ENCODE measurements at places on chromosomes 12 and 14.

DNA sequence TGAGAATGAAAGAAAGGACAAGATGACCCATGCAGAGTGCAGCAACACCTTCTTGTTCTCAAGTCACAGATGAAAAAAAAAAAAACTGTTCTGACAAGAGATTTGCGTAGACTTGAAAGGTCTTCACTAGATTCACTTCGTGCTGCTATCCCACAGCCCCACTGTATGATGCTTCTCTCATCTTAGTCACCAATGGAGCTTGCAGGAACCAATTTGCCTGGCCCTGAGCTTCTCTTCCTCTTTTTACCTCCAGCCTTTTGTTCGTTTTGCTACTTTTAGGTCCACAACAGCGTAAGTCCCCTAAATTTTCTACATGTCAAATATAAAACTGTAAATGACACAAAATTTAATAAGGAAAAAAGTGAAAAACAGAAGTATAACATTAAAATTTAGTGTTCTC lies 107.9 kb upstream of the NAP1L1 start:
- DNase-seq, result no peak

GRCh38 chr14:101721951-101722661 lies 39.4 kb upstream of the PPP2R5C start:
- no peak for DNase-seq

- DNase-seq, result no peak
These were observed 45.1 kb downstream of the FAM222A start for GRCh38 chr12:109758426-109759420.

- no peak for DNase-seq
These were observed 24.5 kb downstream of the GPRC5D start for GRCh38 chr12:12927211-12928079.

DNA sequence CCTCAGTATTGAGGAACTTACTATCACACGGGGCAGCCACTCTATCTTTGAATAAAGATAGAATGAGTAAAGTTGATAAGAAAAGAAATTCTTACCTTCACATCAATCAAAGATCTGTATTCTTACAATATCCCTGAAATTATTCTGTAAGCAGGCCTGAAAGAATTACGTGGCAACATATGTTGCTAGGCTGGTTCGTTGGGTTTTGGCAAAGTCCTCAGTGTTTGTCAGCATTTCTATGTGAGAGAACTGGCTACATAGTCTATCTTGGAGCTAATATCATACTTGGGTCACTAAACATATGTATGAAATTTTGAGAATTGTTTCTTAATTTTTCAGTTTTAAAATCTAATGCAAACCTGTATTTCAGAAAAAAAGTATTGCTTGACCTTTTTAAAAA lies 412.2 kb upstream of the GARIN6 start:
- DNase-seq, result no peak

DNA sequence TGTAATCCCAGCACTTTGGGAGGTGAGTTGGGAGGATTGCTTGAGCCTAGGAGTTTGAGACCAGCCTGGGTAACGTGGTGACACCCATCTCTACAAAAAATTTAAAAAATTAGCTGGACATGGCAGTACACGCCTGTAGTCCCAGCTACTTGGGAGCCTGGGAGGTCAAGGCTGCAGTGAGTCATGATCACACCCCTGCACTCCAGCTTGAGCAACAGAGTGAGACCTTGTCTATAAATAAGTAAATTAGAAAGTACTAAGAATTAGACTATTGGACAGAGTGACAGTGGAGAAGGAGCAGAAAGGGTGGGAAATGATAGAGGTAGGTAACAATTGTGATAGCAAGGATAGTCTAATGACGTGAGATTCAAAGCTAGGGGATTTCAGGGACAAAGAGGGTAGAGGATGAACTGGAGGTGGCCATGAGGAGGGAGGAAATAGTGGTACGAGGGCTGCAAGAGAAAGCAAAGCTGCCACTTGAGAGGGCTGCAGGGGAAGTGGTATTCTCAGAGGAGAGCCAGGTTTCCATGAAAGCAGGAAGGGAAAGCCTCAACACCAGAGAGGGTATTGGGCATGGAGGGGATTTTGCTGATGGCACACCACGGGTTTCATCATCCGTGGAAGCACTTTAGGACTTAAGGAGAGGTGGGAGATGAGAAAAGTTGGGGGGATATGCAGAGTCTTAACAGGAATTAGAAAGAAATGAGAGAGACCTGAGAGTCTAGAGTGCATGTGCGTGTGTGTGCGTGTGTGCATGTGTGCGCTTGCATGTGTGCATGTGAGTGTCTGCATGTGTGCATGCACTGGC lies 85.6 kb downstream of the SYNE2 start:
- no peak for DNase-seq

DNA sequence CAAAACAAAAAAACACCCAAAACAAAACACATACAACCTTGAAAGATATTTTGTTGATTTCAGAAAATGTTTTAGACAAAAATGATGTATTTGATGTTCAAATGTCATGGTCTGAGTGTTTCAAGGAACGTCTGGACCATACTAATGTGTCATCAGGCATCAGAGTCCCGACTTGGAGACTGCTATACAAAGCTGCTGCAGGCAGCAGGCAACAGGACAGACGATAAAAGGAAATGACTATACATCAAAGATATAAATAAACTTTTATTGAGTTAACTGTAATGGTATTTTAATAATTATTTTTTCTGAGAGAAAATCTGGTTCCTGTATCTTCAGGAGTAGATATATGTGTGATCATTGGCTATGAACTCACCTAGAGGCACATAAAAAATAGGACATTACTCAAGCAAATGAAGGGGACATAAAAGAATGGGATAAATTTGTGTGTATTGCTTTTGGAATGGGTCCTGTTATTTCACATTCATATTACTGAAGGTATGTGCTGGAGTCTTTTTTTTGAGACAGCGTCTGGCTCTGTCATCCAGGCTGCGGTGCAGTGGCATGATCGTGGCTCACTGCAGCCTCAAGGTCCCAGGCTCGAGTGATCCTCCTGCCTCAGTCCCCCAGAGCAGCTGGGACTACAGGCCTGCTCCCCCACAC lies 87.3 kb upstream of the HECTD1 start:
- DNase-seq, result peak; percentile 54

- peak; percentile 34 for DNase-seq
These were observed 276.2 kb downstream of the EMP1 start for GRCh38 chr12:13472690-13473089.

DNA sequence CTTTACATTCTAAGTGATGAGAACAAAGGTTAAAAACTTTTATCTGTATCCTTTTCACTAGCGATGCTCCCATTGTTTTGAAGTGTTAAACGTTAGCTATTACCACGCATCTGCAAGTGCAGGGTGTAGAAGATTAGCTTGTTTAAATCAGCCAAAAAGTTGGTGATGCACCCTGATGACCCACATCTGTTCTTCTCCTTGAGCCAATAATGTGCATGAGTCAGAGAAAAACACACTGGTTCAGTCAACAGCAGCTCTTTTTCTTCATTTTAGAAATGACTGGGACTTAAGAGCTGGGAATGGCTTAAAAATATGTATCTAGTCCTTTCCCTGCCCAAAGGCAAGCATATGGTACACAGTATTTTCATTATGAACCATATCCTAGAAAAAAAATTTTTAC lies 323.5 kb upstream of the PDE3A start:
- peak; percentile 11 for DNase-seq

GRCh38 chr12:58071994-58072393 lies 130.6 kb downstream of the ATP23 start:
- no peak for DNase-seq

GRCh38 chr12:9750276-9751203 lies 10.2 kb downstream of the CD69 start:
- peak; percentile 65 for DNase-seq

DNA sequence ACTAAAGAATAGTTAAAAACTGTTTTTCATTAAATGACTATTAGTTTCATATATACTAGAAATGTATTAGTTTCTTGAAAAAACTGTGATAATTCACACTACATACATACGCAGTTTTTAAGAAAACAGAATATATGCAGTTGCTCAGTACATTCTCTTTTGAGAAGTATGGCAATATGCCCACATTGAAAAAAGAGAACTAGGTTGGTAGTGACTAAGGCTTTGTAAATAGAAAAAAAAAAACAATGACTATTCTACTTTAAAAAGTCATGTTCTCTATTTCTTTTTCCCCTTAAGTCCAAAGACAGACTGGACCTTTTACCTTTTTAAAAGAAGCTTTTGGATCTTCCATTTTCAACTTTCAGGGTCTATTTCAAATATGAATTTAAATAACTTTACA lies 25.0 kb downstream of the SNX6 start:
- DNase-seq, result no peak

DNA sequence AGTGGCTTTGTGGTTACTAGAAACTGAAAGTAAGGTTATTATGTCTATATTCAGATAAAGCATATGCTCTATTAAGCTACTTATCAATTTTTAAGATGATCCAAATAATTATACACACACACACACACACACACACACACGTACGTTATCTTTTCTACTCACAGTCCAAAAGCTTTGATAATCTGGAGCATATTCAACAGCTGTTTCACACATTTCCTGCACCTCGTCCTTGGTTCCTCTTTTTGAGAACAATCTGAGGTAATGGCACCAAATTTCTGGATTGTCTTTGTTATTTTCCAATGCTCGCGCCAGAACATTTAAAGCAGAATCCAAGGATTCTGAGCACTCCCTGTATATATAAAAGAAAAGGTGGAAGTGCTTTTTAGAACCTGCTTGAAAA lies 37.5 kb downstream of the ZFC3H1 start:
- DNase-seq, result no peak

DNA sequence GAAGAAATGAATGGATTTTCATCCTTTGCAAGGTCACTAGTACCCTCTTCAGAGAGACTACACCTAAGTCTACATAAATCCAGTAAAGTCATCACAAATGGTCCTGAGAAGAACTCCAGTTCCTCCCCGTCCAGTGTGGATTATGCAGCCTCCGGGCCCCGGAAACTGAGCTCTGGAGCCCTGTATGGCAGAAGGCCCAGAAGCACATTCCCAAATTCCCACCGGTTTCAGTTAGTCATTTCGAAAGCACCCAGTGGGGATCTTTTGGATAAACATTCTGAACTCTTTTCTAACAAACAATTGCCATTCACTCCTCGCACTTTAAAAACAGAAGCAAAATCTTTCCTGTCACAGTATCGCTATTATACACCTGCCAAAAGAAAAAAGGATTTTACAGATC lies 40.8 kb downstream of the SPATA7 start:
- DNase-seq, result peak; percentile 12

DNA sequence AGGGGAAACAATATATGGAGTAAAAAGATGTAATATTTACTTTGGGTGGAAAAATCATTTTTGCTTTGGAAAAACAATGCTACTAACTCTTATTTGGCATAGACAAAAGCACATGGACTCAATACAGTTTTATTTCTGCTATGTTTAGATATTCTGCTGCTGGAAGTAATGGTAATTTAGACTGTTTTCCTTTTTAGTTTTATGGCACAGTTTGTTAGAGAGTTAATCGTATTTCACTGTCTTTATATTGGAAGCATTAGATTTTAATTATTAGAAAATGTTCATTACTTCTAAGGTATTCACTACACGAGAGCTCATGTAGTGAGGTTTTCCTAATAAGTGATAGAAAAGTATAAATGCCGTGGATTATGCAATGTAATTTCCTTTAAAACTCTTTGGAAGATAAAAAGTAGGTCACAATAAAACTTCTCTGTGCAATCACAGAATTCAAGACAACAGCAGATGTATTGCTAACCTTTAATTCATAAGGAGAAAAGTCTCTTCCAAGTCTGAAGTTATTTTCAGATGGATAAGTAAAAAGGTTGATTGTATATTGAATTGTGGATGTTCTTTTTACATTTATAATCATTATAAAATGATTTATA lies 851.8 kb downstream of the TMTC2 start:
- DNase-seq, result no peak

DNA sequence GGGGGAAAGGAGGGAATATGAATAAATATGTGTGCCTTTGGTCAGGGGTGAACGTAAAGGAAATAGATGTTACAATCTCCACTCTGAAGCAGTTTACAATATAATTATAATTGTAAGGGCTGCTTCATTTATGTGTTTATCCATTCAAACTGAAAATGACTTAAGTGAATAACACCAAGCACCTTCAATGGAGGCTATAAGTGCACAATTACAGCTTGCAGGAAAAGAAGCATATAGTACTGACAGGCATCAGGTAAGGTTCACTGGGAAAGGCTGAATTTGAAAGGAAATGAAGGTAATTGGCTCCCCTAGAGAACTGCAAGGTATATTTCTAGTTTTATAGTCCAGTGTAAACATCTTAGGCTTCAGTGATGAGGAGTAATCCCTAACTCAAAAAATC lies 192.7 kb downstream of the STXBP6 start:
- DNase-seq, result no peak

DNA sequence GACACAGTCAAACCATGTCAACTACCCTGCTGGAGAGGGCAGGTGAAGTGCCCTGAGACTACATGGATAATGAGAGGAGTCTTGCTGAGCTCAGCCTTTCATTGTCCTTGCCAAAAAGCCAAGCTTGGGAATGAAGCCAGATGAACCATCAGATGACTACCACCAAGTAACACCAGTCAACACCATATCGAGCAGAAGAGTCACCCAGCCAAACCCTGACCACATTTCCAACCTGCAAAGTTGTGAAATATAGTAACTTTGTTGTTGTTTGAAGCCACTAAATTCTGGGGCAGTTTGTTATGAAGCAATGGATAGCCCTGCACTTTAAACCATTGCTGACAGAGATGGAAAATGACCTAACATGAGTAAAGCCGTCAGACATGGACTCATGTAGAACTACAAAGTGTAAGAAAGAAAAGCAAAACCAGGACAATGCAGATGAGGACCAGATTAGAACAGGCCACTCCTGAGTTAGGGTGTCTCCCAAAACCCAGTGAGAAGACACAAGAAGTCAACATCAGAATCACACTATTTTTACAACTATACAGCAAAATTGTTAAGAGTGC lies 12.5 kb upstream of the CRADD start:
- DNase-seq, result no peak

GRCh38 chr14:38278035-38278434 lies 22.1 kb upstream of the CLEC14A start:
- no peak for DNase-seq

GRCh38 chr12:69900720-69901131 lies 75.7 kb downstream of the MYRFL start:
- DNase-seq, result peak; percentile 66

DNA sequence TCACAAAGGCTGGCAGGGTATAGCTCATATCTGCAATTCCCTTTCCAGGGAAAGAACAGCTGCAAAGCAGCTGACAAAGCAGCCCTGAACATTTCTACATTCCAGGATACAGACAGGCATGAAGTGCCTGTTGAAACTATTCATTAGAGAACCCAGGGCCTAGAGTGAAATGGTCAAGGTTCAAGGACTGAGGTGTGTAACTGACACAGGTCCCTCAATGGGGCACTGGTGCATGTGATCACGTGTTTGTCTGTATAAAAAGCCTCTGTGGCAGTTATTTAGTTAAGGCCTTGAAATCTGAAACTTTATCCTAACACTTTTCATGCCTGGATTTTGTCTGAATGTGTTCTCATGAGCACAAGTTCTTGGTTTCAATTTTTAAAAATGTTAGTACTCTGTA lies 47.1 kb downstream of the GIT2 start:
- DNase-seq, result peak; percentile 42

Measured in brain microvascular endothelial cell (primary cell).